ENCODE measurements at places on chromosomes 16 and 17.

DNA sequence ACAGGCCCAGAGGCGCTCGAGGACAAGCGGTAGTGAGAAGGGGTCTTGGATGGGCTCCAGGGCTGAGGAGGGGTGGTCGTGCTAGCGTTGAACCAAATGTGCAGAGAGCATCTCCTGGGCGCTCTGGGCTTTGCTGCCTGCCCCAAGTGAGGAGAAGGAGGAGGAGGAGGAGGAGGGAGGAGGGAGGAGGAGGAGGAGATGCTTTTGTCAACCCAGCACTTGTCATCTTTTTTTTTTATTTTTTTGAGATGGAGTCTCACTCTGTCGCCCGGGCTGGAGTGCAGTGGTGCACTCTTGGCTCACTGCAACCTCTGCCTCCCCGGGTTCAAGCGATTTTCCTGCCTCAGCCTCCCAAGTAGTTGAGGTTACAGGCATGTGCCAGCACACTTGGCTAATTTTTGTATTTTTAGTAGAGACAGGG lies 59.8 kb downstream of the PGS1 start:
- DNase-seq: no peak

DNA sequence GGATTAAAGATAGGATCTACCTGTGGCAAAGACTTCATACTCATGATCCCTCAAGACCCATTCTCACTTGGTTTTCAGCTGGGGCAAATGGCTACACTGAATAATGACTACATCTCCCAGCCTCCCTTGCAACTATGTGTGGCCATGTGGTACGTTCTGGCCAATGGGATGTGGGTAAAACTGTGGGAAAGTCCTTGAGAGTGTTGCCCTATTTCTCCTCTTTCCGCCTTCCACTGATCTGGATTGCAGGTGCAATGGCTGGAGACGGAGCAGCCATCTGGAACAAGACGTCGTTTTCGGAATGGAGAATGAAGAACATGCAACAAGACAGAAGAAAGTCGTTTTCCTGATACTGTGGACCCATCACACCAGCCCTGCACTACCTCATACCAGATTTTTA lies 48.5 kb downstream of the HAPSTR1 start:
- no peak for DNase-seq

DNA sequence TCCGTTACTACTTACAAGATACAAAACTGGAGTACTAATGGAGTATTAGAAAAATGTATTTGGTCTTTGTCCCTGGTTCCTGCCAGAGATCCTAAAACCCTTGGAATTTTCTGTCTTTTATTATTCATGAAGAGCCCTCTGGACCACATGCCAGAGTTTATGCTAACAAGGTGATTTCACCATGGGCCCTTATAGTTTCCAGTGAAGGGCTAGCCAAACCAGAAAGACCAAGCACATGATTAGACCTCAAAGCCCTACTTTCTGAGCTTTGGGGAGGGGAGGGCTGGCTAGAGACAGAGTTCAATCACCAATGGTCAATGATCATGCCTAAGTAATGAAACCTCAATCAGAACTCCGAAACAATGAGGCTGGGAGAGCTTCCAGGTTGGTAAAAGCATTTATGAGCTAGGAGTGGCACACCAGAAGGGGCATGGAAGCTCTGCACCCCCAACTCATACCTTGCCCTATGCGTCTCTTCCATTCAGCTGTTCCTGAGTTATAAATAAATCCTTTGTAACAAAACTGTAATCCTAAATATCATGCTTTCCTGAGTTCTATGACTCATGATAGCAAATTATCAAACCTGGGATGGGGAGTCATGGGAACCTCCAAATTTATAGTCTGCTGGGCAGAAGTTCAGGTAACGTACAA lies 10.4 kb downstream of the DCUN1D3 start:
- no peak for DNase-seq

DNA sequence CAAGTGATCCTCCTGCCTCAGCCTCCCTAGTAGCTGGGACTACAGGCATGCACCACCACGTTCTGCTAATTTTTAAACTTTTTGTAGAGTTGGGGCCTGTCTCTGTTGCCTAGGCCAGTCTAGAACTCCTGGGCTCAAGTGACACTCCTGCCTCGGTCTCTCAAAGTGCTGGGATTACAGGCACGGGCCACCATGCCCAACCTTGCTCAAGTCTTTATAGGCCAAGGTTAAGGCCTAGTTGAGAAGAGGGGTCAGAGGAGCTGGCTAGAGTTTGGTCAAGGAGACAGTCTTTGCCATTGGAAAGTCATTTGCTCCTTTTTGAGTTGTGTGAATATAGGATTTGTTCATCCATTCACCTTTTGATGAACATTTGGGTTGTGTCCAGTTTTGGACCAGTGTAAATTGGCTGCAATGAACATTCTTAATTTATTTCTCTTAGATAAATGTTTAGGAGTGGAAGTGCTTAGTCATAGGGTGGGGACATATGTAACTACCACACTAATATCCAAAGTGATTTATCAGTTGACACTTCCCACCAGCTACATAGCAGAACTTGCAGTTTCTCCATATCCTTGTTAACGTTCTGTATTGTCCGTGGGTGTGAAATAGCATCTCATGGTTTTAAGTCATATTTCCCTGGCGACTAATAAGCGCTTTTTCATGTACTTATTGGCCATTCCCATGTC lies 30.7 kb upstream of the ARHGAP17 start:
- no peak for DNase-seq

GRCh38 chr17:81383504-81384421 lies 11.5 kb upstream of the BAHCC1 start:
- DNase-seq: no peak

GRCh38 chr17:58232707-58233156 lies 5.7 kb upstream of the LPO start:
- no peak for DNase-seq

- peak; percentile 30 for DNase-seq
These were observed 7.8 kb upstream of the RNASEK start for GRCh38 chr17:7004398-7005253.

DNA sequence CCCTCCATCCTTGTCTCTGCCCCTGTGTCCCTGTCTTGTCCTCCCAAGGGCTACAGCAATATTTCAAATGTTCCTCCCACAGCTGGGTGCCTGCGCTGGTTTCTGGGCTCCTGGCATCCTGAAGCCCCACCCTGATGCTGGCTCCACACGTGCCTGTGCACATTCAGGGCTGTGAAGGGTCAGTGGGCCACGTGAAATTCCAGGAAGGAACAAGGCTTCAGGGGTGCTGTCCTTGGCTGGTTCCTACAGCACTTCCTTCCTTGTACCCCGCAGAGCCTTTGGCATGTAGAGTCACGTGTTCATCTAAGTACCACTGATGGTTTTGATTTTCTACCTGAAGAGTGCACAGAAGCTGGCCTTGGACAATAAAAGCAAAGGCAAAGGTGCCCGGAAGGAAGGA lies 57.7 kb upstream of the NLK start:
- DNase-seq: no peak

DNA sequence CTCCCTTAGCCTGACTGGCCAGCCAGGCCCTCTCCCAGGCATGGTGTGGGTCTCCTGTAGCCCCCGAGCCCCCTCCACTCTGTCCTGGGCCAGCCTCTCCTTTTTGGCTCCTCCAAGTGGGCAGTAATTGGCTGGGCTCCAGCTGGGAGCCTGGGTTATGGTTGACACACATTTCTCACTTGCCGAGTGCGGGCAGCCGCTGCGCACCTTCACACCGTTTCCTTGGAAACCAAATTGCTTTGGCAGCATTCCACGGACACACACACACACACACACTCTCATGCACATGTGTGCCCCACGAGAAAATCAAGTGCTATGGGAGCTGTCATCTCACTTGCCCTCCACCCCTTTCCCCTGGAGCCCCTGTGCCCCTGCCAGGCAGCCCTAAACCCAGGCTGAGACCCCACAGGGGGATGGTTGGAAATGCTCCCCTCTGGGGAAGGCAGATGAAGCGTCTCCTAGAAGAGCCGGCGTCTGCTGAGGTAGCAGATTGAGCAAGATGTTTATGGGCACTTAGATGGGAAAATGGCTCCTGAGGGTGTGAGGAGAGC lies 402.7 kb upstream of the TNRC6C start:
- no peak for DNase-seq

DNA sequence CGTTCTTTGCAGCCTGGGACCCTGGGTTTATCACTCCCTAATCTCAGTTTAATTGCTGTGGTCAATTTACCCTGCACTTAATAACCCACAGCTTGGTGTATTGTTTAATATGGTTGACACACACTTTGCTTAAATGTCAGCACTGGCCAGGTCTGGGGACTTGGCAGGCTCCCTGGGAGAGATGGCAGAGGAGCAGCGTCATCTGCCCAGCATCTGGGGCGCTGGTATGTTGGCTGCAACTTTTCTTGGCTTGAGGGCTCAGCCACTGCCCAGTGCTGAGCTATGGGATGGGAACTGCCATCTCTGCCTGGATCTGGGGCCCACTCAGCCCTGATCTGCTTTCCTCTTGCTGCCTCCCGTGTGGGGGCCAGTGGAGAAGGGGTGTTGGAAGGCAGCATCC lies 115.7 kb upstream of the IRX3 start:
- no peak for DNase-seq

DNA sequence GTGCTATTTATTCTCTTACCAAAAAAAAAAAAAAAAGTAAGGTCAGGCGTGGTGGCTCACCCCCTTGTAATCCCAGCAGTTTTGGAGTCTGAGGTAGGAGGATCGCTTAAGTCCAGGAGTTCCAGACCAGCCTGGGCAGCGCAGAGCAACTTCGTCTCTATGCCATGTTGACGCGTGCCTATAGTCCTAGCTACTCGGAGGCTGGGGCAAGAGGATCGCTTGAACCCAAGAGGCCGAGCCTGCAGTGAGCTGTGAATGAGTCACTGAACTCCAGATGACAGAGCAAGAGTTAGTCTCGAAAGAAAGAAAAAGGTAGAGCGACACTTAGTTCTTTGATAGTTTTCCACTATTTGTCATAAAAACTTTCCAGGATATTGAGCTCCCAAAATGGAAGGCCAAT lies 1.4 kb upstream of the TENT4B start:
- DNase-seq: no peak

DNA sequence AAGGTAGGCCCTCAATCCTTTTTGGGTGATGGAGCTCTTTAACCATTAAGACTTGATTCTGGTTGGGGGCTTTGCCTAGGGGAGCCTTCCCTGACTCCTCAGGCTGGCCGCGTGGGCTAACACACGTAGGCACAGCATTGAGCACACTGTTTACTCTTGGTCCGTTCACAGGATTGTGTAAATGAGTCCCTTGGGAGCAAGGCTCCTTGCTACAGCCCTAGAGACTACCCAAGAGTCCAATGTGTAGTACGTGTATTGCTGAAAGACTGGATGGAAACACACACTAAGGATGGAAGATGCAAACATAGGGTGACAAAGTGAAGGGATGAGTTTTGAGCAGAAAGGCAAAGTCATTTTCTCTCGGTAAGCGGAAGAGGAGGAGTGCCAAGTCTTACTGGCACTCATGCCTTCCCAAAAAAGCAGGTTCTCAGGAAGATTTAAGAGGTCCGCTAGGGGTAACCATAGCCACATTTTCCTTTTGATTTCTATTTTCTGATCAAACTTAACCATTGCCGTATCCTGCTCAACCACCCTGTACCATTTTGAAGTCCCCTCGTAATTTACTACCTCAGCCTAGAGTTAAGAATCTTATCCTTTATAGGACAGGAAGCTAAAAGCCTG lies 911 bp upstream of the ITGA2B start:
- DNase-seq: no peak

DNA sequence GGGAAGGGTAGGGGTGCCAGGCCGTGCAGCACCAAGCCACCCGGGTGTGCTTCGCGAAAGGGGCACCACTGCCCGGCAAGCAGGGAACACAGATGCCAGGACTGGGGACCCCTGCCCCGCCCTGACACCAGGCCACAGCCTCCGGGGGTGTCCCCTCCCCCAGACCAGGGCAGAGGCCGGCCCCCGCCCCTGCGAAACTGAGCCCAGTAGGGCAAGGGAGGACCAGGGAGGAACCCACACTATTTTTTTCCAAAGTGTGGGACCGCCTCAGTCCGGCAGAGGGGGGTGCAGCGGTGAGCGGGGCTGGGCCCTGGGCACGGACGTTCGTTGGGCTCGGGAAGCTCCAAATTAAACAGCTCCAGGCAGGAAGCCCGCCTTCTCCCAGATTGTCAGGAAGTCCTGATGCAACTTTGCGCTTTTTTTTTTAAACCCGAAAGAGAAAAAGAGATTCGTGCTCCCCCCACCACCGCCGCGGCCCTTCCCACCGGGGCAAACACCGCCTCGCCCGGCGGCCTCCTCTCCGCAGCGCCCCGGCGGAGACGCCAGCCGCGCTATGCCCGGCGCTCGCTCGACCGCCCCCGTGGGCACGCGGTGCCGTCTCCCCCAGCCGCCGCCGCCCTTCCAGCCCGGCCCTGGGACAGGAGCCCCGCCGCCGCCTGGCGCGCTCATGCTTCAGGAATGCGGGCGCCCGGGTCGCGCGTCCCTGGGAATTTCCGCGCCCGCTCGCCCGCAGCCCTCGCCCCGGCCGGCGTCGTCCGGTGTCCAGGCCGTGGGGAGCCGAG lies 755 bp downstream of the PIEZO1 start:
- peak; percentile 45 for DNase-seq

- DNase-seq: no peak
These were observed 19.6 kb downstream of the AKAP1 start for GRCh38 chr17:57104461-57105175.

DNA sequence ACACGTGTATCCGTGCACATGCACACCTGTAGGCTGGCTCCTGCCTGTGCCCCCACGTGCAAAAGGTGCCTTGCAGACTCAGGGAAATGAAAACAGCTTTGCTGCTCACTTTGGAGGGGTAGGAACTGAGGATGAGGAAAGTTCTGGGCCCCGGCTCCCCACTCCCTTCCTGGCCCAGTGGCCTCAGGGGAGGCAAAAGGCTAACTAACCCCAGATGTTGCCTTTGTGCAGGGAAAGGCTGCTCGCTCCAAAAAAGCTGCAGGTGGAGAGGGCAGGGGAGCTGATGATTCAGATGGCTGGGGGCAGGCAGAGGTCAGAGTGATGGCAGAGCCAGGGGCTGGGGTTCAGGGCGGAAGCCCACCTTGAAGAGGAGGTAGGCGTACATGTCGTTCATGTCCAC lies 12.4 kb downstream of the PLCD3 start:
- no peak for DNase-seq

DNA sequence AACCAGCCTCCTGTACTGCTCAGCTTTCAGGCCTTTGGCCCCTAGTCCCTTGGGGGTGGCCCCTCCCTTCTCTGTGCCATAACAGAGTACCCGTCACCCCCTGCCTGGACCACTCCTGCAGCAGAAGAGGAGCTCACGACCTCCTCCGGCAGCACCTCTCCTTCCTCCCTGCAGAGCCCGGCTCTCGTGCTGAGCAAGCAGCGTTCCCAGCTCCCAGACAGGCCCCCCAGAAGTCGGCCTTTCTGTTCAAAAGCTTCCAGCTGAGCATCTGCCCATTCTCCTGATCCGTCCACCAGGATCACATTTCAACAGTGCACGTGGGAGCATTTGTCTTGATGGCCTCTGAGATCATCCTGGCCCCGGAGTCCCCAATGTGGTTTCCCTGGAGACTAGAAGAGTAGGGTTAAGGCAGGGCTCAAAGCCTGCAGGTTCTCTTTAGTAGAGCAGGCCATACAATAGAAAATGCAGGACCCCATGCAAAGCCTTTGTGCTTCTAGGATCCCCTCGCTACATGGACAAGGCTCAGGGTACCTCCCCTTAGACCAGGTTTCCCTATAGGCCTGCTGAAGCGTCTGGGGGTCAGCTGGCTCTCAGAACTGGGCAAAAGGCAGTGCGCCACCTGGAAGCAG lies 35.6 kb downstream of the NLRC3 start:
- DNase-seq: no peak

Measured in CD4-positive, alpha-beta T cell treated with Interleukin-1 beta for 1 hour (primary cell).